ENCODE measurements at places on chromosomes 5 and 9.
A peak's percentile ranks its signal among the peaks of the same experiment; 100 is the strongest.

- DNase-seq = no peak
Measured at GRCh38 chr5:170382790-170383189, 6.4 kb downstream of the KCNMB1 start.

GRCh38 chr5:162434281-162434680 lies 366.7 kb downstream of the GABRG2 start:
- no peak for DNase-seq

DNA sequence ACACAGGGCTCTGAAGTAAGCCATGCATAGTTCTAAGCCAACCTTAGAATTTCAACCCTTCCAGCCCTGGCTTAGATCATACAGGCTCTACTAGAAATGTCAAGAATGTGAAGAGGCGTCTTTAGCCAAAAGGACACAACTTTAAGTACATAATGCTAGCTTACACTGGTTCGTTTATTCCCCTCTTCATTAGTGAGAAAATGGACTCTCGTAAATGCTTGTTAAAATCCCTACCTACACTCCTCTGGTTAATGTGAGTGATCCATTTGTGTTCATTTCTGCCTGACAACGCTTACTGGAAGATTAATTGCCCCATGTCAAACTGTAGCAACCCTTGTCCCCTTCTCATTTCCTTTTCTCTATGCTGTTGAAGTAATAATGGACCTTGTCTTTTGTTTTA lies 149.3 kb upstream of the POU5F2 start:
- DNase-seq = peak; percentile 72

- peak; percentile 54 for DNase-seq
Measured at GRCh38 chr5:87354496-87354895, 58.2 kb downstream of the CCNH start.

DNA sequence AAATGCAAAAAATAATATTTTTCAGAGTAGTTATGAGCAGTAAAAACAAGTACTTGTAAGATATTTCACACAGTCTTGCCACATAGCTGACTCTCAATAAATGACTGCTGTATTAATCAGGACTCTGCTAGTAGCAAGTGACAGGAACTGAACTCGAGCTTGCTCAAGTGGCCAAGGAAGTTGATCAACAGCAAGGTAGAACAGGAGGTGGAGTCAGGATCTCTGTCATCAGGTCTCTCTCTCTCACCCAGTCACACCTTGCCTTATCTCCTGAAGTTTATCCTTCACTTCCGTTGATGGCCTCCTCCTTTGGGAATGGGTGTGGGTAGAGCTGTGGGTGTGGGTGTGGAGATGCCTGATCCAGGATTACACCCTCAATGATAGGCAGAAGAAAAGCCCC lies 107.0 kb downstream of the GPBP1 start:
- no peak for DNase-seq

DNA sequence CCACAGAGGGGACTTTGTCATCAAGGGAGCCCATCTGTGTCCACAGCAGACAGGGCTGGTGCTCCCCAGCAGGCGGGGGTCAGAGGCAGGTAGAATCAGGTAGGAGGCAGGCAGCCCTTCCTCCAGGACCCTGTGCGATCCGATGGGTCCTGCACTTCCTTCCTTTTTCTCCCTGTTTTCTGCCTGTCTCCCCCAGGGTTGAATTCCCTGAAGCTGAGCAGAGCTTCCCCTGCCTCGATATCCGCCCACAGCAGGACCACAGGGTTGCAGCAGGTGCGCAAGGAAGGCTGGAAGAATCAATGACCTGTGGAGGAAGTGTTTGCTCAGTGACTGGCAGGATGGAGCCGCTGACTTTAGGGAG lies 69.2 kb downstream of the MRPL36 start:
- no peak for DNase-seq

- no peak for DNase-seq
Measured at GRCh38 chr9:78566948-78567675, 270.2 kb downstream of the PSAT1 start.

DNA sequence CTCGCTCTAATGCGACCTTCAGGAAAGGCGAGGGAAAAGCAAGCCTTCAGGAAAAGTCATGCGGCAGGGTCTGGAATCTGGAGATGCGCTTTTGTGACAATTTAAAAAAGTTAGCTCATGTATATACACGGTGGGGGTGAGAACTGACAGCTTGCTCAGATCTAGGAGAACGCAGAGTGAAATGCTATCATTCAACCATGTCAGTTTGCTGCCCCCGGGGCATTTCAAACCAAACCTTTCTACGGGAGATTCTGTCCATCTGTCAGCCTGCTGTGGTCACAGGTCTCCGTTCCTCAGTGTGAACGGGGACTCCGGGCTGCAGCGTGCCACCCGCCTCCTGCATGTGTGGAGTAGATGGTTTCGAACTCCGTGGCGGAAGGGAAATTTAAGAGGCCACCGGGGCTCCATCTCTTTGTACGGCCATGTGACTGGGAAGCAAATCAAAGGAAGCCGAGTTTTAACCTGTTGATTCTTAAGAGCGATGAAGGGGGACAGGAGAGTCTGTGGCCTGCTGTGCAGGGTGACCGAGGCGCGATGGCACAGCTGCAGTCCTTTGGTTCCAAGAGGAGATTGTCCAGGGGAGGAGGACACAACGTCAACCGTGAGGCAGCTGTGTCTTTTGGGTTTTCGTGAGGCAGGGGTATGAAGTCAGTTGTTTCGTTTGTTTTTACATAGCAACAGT lies 45.9 kb downstream of the OTULIN start:
- DNase-seq = no peak

GRCh38 chr9:76620581-76620980 lies 143.7 kb upstream of the PCA3 start:
- DNase-seq = no peak

- peak; percentile 64 for DNase-seq
Measured at GRCh38 chr9:93678199-93679019, 102.0 kb downstream of the PHF2 start.

- DNase-seq = no peak
Measured at GRCh38 chr5:127203818-127204217, 86.8 kb upstream of the MEGF10 start.

- no peak for DNase-seq
Measured at GRCh38 chr5:146510559-146511125, 5.3 kb downstream of the GPR151 start.

DNA sequence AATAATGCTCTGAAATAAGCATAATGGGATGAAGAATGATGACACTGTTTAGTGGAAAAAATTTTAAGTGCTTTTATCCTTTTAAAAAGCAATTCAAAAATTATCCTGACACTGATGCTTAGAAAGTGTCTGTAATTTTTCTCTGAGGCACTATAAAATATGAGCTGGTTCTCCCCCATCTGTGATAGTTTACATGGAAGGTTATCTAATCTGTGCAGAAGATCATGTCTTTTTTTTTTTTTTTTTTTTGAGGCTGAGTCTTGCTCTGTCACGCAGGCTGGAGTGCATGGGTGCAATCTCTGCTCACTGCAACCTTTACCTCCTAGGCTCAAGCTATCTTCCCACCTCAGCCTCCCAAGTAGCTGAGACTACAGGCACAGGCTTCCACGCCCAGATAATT lies 15.2 kb upstream of the TAF11L2 start:
- no peak for DNase-seq

DNA sequence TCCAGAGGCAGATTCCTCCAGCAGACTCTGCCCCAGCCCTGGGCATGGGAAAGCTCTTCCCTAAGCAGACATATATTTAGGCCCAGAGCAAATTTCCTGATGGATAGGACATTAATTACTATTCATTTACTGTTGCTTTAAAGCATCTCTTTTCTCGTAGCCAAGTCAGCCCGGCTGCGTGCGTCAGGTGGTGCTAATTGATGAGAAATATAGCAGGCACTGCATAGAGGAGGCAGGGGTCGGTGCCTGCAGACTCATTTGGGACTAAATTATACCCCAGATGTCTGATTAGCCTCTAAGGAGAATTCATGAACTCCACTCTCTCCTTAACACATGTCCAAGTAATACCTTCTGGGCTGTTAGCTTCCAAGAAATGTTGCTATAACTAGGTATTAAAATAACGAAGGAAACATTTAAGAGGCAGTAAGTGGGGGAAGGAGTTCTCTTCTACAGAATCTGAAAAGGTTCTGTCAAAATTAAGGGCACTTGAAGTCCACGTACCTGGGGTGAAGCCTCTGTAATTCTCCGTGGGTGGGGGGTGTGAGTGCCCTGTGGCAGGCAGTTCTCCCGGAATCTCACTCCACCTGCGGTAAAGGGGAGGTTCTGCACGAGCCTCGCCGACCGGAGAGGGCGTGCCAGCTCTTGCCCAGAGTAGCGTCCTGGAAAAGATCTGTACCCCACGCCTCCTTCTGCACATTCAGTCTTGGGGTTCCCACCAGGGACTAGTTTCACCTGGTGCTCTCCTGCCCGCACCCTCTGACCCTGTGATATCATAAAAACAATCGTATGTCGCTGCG lies 115.9 kb upstream of the FCN2 start:
- DNase-seq = no peak

- DNase-seq = no peak
Measured at GRCh38 chr5:50874306-50875001, 208.0 kb downstream of the PARP8 start.

DNA sequence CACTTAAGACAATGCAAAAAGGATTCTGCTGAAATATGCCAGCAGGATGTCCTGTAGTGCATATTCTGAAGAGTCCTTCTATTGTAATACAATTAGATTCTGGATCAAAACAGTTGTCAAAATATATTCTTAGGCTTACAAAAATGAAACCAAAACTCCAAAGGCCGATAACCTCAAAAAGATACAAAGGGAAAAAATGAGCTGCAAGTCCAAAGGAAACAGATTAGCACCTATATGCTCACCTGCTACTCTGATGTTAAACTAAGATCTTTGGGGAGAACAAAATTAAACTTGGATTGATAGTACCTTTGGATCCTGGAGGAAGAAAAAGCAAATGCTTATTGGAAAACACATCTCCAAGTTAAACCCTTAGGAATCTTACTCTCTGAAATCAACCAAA lies 397.1 kb downstream of the SPATA31D1 start:
- DNase-seq = no peak

DNA sequence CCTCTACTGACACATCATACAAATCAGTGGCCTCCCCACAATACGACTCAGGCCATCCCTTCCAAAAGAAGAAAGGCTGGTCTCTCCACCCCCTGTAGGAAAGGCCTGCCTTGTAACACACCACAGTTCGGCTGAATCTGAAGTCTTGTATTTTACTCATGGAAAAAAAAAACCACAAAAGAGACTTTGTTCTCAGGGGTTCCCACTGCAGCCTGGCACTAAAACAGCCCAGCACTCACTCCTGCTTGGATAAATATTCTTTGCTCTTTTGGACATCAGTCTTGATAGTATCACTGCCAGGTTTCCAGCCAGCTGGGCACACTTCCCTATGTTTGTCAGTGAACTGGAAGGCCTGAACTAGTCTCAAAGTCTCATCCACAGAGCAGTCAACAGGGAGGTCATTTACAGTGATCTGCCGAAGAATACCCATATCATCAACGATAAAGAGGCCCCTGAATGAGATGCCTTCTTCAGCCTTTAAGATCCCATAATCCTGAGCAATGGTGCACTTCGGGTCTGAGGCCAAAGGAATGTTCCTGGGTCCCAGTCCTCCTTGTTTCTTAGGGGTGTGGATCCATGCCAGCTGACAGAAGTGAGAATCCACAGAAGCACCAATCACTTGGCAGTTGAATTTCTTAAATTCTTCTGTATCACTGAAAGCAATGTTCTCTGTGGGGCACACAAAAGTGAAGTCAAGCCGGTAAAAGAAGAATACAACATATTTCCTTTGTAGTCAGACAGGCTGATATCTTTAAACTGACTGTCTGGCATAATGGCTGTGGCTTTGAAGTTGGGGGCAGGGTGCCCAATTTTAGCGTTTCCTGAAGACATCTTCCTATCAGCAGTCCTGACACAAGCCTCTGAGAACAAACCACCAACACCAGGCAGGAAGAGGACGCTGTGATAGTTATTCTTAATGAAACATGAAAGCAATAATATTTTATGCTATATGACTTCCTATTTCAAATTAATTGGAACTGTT lies 198.1 kb downstream of the LURAP1L start:
- no peak for DNase-seq

DNA sequence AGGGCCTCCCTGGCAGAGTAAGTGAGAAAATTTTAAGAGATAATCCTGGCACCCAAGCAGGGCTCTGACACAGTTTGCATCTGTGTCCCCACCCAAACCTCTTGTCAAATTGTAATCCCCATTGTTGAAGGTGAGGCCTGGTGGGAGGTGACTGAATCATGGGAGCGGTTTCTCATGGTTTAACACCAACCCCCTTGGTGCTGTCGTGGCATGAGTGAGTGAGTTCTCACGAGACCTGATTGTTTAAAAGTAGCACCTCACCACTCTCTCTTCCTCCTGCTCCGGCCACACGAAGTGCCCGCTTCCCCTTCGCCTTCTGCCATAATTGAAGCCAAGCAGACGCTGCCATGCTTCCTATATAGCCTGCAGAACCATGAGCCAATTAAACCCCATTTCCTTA lies 80.1 kb downstream of the FBXW11 start:
- DNase-seq = no peak

DNA sequence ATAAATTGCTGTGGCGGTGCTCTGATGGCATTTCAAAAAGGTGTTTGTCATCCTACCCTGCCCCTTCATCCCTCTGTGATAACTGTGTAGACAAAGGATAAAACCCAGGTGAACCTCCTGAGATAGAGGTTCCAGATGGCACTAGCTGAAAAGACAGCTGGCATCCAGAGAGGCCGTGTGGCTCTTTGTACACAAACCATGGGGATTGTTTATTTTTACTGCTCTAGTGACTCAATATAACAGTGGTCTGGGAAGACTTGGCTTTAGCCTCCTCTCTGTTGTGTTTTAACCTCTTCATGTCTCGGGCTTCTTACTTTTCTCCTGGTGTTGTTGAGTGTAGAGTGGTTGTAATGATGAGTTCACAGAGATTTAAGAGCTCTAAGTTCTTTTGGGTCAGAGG lies 48.8 kb downstream of the SH3GL2 start:
- DNase-seq = no peak

DNA sequence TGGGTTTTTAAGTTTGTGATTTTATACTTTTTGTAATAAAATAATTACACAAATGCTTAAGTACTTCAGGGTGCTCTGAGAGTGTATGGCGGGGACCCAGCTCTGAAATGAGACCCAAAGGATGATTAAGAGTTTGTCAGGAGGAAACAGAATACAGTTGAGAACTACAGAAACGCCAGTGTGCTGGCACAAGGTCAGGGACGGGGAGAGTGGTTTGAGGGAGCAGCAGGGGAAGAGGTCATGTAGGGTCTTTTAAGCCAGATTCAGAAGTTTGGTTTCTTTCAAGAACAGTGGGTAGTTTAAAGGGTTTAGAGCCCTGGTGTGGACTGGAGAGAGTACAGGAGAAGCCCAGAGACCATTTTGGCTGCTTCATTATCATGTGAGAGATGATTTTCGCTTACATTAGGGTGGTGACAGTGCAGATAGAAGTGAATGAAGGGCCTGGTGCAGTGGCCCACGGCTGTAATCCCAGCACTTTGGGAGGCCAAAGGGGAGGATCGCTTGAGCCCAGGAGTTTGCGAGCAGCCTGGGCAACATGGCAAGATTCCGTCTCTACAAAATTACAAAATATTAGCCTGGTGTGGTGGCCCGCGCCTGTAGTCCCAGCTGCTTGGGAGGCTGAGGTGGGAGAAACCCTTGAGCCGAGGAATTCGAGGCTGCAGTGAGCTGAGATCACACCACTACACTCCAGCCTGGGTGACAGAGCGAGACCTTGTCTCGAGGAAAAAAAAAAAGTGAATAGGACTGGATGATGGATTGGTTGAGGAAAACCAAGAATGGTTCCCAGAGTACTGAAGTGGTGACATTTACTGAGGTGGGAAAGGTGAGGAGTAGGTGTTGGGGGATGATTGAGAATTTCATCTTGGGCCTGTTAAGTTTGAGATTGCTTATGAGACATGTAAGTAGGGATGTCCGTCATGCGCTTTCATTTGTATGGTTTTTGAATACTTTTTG lies 1.4 kb upstream of the ETF1 start:
- DNase-seq = peak; percentile 30

GRCh38 chr5:140176031-140176387 lies 1.0 kb downstream of the CYSTM1 start:
- no peak for DNase-seq

- DNase-seq = no peak
Measured at GRCh38 chr5:57176350-57176857, 2.5 kb downstream of the GPBP1 start.
